ENCODE measurements at places on chromosomes 5 and 9.

- no peak for DNase-seq
Measured at GRCh38 chr5:99019812-99020697, 91.2 kb upstream of the CHD1 start.

GRCh38 chr9:90098408-90098807, 493.6 kb downstream of the GADD45G start:
- DNase-seq = no peak

DNA sequence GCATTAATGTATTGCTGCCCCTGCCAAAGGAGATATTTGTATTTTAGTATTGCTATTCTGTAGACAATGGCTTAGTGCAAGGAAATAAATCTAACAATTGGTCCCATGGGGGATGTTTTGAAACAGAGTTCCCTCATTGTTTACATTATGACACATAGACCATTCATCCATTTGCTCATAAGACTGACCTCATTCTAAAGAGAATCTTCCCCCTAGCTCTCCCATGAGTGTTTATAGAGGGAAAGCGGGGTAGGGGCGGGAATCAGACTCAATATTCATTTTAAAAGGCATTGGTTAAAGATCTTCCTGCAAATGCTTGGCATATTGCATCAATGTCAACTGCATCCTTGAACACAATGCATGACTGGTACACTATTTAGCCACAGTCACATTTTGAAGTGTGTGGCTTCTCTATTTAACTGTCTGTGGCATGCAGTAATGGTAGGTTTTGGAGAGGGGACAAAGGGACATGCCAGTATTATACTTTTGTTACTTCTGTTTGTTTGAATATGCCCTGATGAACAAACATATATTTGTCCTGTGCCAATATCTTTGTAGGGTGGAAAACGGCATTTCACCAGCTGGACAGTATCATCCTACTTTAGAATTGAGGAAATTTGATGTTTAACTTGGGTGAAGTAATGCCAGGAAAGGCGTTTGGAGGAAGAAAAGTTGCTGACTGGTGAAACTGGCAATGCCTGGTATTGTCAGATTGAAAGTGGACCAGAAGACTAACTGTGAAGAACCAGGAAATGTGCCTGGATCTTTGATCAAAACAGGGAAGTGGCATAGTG, 84.1 kb upstream of the MEGF10 start:
- no peak for DNase-seq

DNA sequence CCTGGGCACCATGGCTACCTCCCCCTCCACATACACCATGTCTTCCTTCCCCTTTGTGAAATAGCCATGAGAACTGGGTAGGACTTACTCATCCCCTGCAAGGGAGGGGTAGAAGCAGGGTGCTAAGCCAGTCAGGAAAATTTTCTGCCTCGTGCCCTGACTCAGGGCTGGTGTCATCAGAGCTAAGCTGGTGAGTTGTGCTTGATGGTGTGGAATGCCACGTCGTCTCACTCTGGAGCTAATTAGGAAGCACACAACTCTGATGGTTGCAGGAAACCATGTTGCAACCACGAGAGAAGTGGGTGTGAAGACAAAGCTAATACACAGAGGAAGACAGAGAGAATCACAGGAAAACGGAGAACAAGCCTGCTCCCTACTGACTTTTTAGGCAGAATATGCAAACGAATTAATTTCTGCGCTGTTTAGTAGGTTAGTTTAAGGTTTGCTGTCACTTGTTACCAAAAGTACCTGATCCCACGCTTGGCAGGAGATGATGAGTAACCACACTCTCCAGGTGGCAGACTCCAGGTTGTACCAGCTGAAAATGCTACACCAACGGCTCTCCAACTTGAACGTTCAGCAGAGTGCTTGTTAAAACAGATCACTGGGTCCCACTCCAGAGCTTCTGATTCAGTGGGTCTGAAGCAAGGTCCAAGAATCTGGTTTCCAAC, 54.5 kb downstream of the STK10 start:
- DNase-seq = peak; percentile 33

DNA sequence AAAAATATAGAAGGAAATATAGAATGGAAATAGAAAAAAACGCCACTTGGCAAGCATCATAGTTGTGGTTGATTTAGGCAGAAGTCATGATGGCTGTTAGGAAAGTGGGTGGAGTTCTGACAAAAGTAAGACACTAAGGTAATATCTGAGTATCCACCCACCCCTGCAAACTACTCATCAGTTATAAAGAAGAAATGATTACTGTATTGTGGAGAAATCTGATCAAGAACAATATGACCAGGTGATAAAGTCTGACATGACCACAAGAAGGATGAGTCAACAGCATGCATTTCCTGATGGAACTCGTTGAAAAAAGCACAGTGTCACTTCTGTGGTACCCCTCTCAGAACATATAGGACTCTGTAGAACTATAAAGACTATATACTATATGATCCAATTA, 343.4 kb upstream of the PAPPA start:
- no peak for DNase-seq

DNA sequence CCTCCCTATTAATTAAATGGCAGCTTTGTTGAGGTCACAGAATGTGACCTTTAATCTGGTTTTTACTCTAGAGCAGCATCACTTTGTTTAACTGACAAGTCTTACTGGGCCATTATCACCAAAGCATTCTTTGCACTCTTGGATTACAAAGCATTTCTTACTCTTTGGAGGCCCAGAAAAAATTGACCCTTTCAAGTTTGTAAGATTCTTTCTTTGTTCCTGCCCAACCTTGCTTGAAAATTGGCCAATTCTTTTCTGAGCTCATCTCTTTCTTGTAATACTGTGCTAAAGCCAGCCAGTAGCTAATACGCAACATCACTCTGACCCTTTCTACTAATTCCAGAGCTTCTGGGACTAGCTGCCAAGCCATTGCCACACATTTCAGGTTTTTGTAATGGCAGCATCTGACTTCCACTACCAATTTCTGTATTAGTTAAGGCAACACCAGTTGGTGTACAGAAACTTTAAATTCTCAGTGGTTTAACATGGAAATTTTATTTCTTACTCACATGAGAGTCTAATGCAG, 131.6 kb downstream of the PRDM6 start:
- DNase-seq = no peak

DNA sequence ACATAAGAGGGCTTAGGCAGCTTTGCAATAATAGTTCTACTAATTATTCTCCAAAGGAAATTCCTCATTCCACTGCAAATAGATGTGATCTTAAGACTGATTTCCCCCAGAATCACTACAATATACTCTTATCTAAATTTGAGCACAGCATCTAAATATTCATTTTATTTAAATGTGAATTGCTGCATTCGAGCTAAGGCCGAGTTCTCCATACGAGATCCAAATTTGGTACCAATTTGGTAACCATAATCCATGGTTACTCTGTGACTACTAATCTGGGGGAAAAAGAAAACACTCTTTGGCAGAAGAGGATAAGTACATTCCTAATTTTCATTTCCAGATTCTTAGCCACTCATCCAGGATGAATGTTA, 19.7 kb upstream of the RIC1 start:
- no peak for DNase-seq

GRCh38 chr9:134551644-134552348, 89.8 kb upstream of the COL5A1 start:
- no peak for DNase-seq

DNA sequence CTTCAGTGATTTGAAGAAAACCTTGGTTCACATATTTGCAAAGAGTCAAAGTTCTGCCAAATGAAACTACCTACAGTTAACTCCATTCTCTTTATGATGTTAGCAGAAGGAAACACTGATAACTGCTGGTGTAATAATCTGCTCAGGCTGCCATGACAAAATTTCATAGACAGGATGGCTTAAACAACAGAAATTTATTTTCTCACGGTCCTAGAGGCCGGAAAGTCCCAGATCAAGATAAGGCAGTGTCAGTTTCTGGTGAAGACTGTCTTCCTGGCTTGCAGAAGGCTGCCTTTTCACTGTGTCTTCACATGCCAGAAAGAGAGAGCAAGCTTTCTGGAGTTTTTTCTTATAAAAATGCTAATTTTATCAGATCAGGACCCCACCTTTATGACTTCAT, 102.4 kb upstream of the PARP8 start:
- no peak for DNase-seq

GRCh38 chr5:134077926-134078580, 36.4 kb upstream of the TCF7 start:
- DNase-seq = no peak

DNA sequence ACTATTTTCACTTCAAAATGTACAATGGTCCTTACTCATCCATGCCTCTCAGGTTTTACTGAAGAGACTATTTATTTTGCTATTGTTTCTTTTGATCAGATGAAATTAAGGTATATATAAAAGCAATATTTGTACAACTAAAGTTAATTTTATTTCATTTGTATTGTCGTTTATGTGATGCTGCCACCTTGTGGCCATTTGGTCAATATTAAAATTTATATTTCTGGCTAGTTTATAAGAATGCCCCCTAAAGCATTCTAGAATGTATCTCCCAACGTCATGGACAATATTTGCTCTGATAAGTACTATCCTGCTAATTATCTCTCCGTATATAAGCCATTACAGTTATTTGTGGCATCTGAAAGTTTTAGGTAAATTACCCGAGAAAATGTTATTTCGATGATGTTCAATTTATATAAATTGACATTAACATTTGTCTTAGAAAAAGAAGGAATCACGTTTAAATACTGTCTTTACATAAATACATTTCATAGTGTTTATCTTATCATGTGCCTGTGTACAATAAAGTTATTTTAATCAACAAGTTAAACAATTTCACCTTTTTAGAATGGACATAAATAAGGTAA, 680.0 kb downstream of the TAF11L14 start:
- no peak for DNase-seq

- DNase-seq = no peak
Measured at GRCh38 chr9:107163370-107163769, 119.7 kb upstream of the RAD23B start.

GRCh38 chr5:81908771-81909170, 63.1 kb upstream of the ATG10 start:
- DNase-seq = no peak

All from stimulated activated CD8-positive, alpha-beta memory T cell treated with anti-CD3 and anti-CD28 coated beads, Interleukin-12 subunit alpha, Interleukin-12 subunit beta, amount 100 ng/mL, for 4 hours (primary cell).